ENCODE measurements at places on chromosomes 2 and 18.

GRCh38 chr18:13684546-13684945 is 41.8 kb downstream of the FAM210A start:
- H3K4me3 ChIP-seq = no peak overlapping the region
- no peak for DNase-seq
- H3K27ac ChIP-seq = no peak overlapping the region

GRCh38 chr2:236662231-236663185 is 92.9 kb downstream of the ACKR3 start:
- no peak overlapping the region for H3K4me3 ChIP-seq
- H3K4me1 ChIP-seq = peaks cover 9% of the 10 kb centered on the region
- no peaks in the 10 kb centered on the region for H3K36me3 ChIP-seq
- H3K27ac ChIP-seq = no peak overlapping the region
- no peaks in the 10 kb centered on the region for H3K27me3 ChIP-seq

DNA sequence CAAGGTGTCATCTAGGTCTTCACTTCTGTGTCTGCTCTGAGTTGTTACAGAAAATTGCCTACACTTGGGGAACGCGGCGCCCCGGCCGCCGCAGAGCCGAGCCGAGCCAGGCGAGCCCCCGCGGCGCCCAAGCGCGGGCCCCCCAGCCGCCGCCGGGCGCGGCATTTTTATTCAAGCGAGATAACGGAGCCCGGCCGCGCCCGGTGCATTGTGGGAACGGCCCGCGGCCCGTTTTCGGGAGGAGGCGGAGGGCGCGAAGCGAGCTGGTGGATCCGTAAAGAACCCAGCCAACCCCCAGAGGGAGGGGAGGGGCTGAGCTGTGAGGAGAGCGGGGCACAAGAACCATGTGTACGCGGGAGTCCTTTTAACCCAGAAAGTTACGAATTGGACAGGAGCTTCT is 191.8 kb downstream of the FTCDNL1 start:
- H3K36me3 ChIP-seq = peaks cover 12% of the 10 kb centered on the region
- peaks cover 8% of the 10 kb centered on the region for H3K4me1 ChIP-seq

GRCh38 chr18:23575309-23575651 is 11.0 kb downstream of the NPC1 start:
- H3K4me3 ChIP-seq = no peak overlapping the region
- DNase-seq = no peak
- peaks cover 33% of the 10 kb centered on the region for H3K4me1 ChIP-seq
- H3K27ac ChIP-seq = no peak overlapping the region
- H3K36me3 ChIP-seq = peaks cover 15% of the 10 kb centered on the region
- no peaks in the 10 kb centered on the region for H3K27me3 ChIP-seq

- H3K4me1 ChIP-seq = peaks cover 35% of the 10 kb centered on the region
- H3K27ac ChIP-seq = no peak overlapping the region
- no peak for DNase-seq
- H3K36me3 ChIP-seq = peaks cover 3% of the 10 kb centered on the region
- H3K4me3 ChIP-seq = no peak overlapping the region
These were observed 389.3 kb downstream of the IRS1 start for GRCh38 chr2:226410247-226410835.

GRCh38 chr18:76801567-76802505 is 20.5 kb upstream of the ZNF236 start:
- peak; percentile 57 for DNase-seq
- peaks cover 11% of the 10 kb centered on the region for H3K4me1 ChIP-seq
- no peaks in the 10 kb centered on the region for H3K36me3 ChIP-seq
- no peak overlapping the region for H3K27ac ChIP-seq

DNA sequence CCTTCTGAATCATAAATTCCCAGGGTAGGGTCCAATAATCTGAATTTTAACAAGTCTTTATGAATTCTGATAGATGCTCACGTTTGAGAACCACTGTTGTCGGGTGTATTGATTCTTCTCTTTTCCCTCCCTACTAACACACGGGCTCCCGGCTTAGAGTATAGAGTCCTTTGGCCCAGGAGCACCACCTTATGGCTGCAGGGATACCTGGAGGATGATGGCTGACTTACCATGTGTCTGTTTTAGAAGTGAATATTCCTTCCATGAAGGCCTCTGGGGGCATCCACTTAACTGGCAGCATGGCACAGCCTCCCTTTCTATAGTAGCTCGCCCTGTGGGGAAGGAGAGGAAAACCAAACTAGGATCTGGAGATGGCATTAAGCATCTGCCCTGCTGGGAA is 91.7 kb downstream of the CLIP4 start:
- H3K4me3 ChIP-seq = no peak overlapping the region
- H3K27me3 ChIP-seq = no peaks in the 10 kb centered on the region
- H3K36me3 ChIP-seq = no peaks in the 10 kb centered on the region
- H3K27ac ChIP-seq = no peak overlapping the region
- peaks cover 4% of the 10 kb centered on the region for H3K4me1 ChIP-seq
- no peak for DNase-seq

- no peaks in the 10 kb centered on the region for H3K27me3 ChIP-seq
- no peaks in the 10 kb centered on the region for H3K36me3 ChIP-seq
- H3K4me1 ChIP-seq = peaks cover 17% of the 10 kb centered on the region
- no peak for DNase-seq
- H3K27ac ChIP-seq = no peak overlapping the region
These were observed 18.2 kb upstream of the CLIP4 start for GRCh38 chr2:29096969-29097368.

GRCh38 chr2:37604716-37605115 is 66.7 kb downstream of the CDC42EP3 start:
- H3K36me3 ChIP-seq = peaks cover 6% of the 10 kb centered on the region
- H3K4me1 ChIP-seq = no peaks in the 10 kb centered on the region
- DNase-seq = no peak
- H3K4me3 ChIP-seq = no peak overlapping the region
- H3K27me3 ChIP-seq = peaks cover 4% of the 10 kb centered on the region
- no peak overlapping the region for H3K27ac ChIP-seq

DNA sequence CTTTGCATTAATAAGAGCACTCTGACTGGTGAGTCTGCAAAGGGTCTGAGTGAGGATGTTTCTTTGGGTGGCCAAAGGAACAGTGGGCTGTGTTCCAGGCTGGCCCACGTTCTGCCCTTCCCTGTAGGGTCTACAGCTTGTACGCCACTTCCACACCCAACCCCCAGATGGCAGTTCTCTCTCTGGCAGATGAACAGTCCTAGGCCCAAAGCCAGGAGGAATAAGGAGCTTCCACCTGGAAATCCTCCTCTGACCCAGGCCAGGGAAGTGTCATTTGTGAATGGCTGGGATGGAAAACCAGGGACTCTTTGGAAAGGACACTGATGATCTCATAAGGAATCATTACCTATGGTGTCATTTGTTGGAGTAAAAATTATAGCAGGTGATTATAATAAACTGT is 6.6 kb downstream of the OTOF start:
- no peaks in the 10 kb centered on the region for H3K27me3 ChIP-seq
- H3K27ac ChIP-seq = no peak overlapping the region
- no peaks in the 10 kb centered on the region for H3K4me1 ChIP-seq
- no peak for DNase-seq

DNA sequence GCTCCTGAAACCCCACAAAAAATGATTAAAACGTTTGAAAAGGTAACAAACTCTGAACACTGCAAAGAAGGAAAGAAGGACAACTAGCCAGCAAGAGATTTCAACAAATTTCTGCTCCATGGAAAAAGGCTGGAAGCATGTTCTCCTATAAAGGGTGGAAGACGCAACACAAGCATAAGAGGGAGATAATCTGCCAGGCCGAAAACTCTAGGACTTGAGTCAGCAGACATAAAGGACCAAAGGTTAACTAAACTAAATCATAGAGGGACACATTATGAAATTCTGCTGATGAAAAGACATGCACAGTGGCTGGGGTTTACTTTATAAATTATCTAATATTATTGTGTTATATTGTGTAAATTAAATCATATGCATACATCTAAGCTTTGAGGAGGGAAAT is 6.8 kb downstream of the NPHP1 start:
- no peak for DNase-seq
- H3K4me3 ChIP-seq = no peak overlapping the region
- H3K27ac ChIP-seq = no peak overlapping the region

DNA sequence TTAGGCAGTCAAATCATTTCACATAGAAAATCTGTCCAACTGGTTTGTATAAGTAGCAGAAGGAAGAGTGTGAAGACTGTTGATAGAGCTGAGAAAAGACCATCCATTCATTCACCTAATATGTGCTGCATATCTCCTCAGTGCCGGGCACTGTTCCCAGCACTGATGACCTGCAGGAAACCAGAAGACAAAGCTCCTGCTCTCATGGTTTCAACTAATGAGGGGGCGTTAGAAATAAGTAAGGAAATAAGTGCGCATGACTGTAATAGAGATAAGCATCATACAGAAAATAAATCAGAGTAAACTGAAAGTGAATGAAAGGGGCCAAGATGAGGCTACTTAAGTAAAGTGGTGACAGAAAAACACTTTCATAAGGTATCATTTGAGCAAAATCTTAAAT is 427.5 kb upstream of the CDH20 start:
- H3K36me3 ChIP-seq = no peaks in the 10 kb centered on the region
- peaks cover 4% of the 10 kb centered on the region for H3K27me3 ChIP-seq
- H3K27ac ChIP-seq = no peak overlapping the region
- H3K4me3 ChIP-seq = no peak overlapping the region
- no peaks in the 10 kb centered on the region for H3K4me1 ChIP-seq

DNA sequence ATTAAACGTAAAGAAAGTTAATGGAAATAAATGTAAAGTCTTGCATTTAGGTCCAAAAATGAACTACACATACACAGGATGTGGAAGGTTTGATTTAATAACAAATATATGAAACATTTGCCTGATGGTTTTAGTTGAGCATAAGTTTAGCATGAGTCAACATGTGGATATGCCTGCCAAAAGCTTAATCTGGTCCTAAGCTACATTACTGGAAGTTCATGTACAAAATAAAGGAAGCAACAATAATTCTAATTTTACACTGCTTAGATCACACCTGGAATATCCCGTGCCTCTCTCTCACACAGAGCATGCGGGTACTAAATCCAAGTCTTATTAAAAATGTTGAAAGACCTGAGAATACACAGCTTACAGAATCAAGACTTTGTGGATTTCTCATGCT is 276.5 kb upstream of the NRP2 start:
- no peaks in the 10 kb centered on the region for H3K27me3 ChIP-seq
- H3K4me3 ChIP-seq = no peak overlapping the region
- DNase-seq = no peak
- H3K36me3 ChIP-seq = no peaks in the 10 kb centered on the region
- no peak overlapping the region for H3K27ac ChIP-seq
- H3K4me1 ChIP-seq = peaks cover 16% of the 10 kb centered on the region

GRCh38 chr2:102891296-102891695 is 129.5 kb downstream of the TMEM182 start:
- no peaks in the 10 kb centered on the region for H3K36me3 ChIP-seq
- peaks cover 6% of the 10 kb centered on the region for H3K4me1 ChIP-seq
- no peak overlapping the region for H3K4me3 ChIP-seq
- no peak for DNase-seq
- H3K27ac ChIP-seq = no peak overlapping the region
- H3K27me3 ChIP-seq = no peaks in the 10 kb centered on the region

- H3K4me3 ChIP-seq = no peak overlapping the region
- no peaks in the 10 kb centered on the region for H3K27me3 ChIP-seq
- H3K4me1 ChIP-seq = peaks cover 25% of the 10 kb centered on the region
- H3K27ac ChIP-seq = peak overlapping the region; percentile 13
These were observed 120.5 kb upstream of the CXCR4 start for GRCh38 chr2:136238286-136239078.

GRCh38 chr2:20201671-20202070 is 23.3 kb downstream of the SDC1 start:
- DNase-seq = no peak
- no peak overlapping the region for H3K4me3 ChIP-seq
- peaks cover 16% of the 10 kb centered on the region for H3K4me1 ChIP-seq
- no peaks in the 10 kb centered on the region for H3K27me3 ChIP-seq

DNA sequence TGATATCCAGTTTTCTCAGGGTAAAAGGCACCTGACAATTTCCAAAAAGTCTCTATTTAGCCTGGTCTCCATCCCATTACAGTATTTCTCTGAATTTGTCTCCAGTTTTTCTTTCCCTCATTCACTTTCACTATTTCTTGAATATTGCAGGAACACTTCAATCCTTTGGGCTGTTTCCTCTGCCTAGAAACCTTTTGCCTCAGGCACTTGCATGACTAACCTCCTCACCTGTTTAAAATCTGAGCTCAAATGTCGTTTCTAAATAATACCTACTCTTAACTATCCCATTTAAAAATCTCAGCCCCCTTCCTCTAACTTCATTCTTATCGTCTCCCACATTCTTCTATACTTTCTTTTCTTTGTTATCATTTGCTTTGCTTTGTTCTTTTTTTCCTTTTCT is 9.0 kb downstream of the SCN2A start:
- no peaks in the 10 kb centered on the region for H3K27me3 ChIP-seq
- no peak for DNase-seq
- no peaks in the 10 kb centered on the region for H3K36me3 ChIP-seq
- H3K4me3 ChIP-seq = no peak overlapping the region

- DNase-seq = no peak
- no peak overlapping the region for H3K27ac ChIP-seq
- peaks cover 36% of the 10 kb centered on the region for H3K4me1 ChIP-seq
- H3K27me3 ChIP-seq = peaks cover 20% of the 10 kb centered on the region
- peak overlapping the region; percentile 17 for H3K4me3 ChIP-seq
These were observed 5.0 kb downstream of the ARL4C start for GRCh38 chr2:234491897-234492296.

- no peaks in the 10 kb centered on the region for H3K36me3 ChIP-seq
- no peak for DNase-seq
- no peaks in the 10 kb centered on the region for H3K27me3 ChIP-seq
- no peak overlapping the region for H3K4me3 ChIP-seq
These were observed 59.3 kb downstream of the PMAIP1 start for GRCh38 chr18:59959073-59959472.

GRCh38 chr2:233384811-233385488 is 30.7 kb downstream of the DGKD start:
- no peak overlapping the region for H3K4me3 ChIP-seq
- DNase-seq = no peak
- H3K4me1 ChIP-seq = peaks cover 37% of the 10 kb centered on the region

- no peak overlapping the region for H3K4me3 ChIP-seq
- no peaks in the 10 kb centered on the region for H3K27me3 ChIP-seq
- H3K27ac ChIP-seq = no peak overlapping the region
- DNase-seq = no peak
These were observed 110.0 kb upstream of the STPG4 start for GRCh38 chr2:47265158-47265557.

DNA sequence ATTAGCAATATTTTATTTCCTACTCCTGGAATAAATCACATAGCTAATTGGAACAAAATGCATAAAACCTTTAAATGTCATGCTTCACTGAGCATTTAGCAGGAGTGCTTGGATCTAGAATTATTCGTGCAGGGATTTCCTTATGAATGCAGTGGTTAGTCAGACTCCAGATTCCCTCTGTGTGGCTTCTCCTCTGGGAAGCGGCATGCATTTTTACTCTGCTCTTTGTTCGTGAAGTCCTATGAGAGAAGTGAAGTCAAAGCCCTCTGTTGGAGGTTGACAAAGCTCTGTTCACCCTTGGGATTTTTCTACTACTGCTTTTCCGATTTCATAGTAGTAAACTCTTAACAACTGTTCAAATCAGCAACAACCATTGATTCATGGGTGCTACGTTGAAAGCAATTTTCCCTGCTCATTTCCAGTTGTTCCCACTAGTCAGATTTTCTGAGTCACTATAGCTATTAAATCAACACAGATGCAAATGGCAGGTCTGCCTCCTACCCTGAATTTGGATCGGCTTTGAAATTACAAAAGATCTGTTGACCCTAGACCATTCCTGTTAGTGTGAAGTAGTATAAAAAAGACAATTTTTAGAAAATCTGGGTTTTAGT is 461.7 kb downstream of the STK39 start:
- no peaks in the 10 kb centered on the region for H3K36me3 ChIP-seq
- no peak overlapping the region for H3K4me3 ChIP-seq
- DNase-seq = no peak
- peak overlapping the region; percentile 68 for H3K27ac ChIP-seq
- no peaks in the 10 kb centered on the region for H3K27me3 ChIP-seq
- H3K4me1 ChIP-seq = peaks cover 35% of the 10 kb centered on the region

Measured in neural crest cell (in vitro differentiated cells).